T-cell (primary cell): ENCODE measurements at places on chromosomes 7 and 10.

- DNase-seq: no peak
Observed at GRCh38 chr10:84574102-84574501, 245.7 kb downstream of the CCSER2 start.

- DNase-seq: peak; percentile 52
Observed at GRCh38 chr10:95295031-95295755, 4.4 kb upstream of the PDLIM1 start.

- no peak for DNase-seq
Observed at GRCh38 chr10:9608602-9609001, 1409.1 kb upstream of the CELF2 start.

DNA sequence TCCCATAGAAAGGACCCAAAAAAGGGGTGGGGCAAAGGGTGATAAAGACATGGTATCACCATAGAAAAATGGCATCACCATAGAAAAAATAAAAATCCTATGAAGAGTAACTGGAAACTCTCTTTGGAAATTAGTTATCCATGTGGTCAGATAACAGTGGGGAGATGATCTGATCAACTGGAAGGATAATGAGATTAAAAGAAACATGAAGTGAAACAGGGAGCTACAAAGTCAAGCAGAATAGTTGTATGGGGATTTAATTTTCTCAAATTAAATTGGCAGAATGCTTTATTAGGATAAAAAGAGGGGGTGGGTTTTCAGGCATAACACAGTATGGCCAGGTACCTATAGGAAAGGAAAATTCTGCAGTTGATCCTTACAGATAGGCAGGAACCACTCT, 111.2 kb downstream of the WNT2 start:
- DNase-seq: no peak

DNA sequence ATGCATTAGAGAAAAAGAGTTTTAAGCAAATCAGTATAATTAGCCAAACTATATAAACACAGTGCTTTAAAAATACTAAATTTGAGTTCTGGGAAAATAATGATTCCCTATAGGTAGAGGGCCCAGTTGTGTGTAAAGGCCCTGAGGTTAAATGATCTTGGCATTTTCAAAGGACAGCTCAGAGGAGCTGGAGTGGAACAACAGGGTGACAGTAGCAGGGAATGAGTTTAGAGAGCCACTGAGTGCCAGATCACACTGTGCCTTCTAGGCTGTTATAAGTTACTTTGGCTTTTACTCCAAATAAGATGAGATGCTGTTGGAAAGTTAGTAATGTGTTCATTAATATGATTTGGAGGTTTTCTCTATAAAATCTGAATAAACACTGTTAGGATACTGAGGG, 34.6 kb downstream of the VWDE start:
- DNase-seq: no peak

DNA sequence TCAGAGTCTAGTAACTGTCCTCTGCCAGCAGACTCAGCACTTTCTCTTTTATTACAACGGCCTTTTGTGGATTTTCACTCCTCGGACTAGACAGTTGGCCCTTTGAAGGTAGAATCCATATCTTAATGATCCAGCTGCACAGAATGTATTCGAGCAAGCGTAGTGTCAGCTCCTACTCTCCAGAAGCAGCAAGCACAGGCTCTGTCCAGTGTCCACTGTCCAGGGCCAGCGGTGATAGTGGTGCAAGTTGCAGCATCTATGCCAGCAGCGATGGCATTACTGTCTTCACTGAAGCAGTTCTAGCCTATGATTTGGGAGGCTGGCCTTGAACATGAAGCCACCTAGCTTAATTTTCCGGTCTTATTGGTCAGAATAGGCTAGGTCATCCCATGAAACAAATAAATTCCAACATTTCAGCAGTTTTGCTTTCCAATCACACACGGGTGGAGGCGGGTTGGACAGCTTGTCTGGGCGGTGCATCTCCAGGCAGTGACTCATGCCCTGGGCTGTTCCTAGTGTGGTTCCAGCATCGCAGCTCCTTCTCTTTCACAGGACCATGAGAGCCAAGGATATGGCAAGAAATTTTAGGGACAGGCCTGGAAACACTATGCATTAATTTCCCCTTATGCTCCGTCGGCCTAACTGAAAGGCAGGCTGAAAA, 108.6 kb upstream of the KCNMA1 start:
- DNase-seq: no peak

DNA sequence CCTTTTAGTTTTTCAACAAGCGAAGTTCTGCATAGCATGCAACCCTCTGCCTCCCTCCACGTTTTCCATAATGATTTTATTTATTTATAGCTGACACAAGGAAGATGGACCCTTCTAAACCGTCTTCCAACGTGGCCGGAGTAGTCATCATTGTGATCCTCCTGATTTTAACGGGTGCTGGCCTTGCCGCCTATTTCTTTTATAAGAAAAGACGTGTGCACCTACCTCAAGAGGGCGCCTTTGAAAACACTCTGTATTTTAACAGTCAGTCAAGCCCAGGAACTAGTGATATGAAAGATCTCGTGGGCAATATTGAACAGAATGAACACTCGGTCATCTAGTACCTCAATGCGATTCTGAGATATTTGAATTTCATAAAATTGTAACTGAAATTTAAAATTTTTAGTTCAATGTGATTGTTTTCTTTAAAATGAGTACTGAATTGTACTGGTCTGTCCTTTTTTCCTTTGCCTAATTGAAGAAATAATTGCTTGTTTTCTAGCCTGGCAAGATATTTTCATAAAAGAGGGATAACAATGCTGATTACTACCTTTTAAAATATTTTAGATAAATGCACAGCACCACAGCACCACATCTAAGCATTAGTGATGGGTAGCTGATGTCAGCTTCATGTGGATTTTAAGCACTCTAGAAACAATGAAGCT, 41.5 kb upstream of the SLC39A12 start:
- no peak for DNase-seq
